Hypothalamus (tissue), 51 donors: ENCODE measurements at places on chromosomes 16 and 17.

DNA sequence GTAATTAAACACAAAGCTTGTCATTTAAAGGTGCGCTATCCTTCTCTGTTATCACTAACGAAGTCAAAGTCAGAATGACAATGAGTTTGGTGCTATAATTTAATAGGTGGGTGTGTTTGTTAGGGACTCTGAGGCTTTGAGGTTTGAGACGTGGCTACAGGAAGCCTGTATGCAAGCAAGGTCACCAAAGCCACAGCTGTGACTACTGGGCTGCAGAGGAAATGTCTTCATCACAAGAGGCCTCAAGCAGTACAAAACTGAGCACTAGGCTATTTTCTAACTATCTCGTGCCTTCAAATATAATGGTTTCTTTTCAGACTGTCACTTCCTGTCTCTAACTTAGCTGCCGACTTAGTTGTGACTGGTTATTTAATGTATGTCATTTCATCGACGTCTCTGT is 141.2 kb downstream of the AATF start:
- DNase-seq, result no peak

DNA sequence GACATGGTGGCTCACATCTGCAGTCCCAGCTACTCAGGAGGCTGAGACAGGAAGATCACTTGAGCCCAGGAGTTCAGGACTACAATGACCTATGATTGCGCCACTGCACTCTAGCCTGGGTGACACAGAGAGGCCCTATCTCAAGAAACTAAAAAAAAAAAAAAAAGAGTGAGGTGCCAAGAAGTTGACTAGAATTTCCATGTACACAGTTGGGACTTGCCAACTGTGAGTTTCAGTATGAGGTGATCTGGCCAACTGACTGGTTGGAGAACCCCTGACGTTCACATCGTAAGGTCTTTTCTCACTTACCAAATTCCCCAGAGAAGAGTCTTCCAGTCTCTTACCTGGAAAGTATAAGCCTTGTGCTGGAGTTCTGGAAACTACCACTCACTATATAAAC is 3.1 kb upstream of the MED11 start:
- no peak for DNase-seq

DNA sequence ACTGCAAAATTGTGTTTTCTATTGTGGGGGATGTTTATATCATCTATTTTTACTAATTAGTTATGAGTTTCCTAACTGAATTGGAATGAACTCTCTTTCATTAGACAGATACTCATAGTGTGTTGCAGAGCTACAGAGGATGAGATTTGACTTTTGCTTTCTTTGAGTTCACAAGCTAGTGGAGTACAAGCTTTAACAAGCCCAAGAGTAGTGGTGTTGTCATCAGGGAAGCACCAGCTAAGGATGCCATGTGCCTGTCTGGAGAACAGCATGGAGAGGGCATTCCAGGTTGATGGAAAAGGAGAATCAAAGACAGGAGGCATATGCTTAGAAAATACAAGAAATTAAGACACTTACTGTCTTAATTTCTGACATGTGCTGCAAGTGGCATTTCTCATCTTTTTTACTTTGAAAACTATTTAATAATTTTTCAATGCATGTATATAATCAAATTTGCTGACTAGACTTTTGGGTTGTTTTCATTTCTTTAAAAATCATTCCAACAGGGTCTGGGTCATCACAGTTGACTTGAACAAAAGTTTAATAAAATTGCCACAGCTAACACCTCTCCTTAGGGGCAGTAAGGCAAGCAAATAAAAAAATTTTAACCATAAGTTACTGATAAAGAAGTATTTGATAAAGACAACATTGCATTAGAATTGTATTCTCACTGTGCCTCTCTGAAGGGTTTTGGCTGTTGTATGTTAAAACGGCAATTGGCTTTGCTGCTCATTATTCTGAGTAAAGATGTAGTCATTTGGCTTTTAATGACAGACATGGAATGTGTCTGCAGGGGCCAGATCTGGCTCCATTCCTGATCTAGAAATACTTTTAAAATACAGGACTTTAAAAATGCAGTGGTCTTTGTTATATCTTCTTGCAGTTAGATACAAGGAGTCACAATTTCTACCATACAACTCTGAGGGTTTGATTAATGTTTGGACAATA is 323.7 kb upstream of the CDH11 start:
- no peak for DNase-seq

- no peak for DNase-seq
Observed at GRCh38 chr17:14107889-14108288, 38.6 kb downstream of the COX10 start.

DNA sequence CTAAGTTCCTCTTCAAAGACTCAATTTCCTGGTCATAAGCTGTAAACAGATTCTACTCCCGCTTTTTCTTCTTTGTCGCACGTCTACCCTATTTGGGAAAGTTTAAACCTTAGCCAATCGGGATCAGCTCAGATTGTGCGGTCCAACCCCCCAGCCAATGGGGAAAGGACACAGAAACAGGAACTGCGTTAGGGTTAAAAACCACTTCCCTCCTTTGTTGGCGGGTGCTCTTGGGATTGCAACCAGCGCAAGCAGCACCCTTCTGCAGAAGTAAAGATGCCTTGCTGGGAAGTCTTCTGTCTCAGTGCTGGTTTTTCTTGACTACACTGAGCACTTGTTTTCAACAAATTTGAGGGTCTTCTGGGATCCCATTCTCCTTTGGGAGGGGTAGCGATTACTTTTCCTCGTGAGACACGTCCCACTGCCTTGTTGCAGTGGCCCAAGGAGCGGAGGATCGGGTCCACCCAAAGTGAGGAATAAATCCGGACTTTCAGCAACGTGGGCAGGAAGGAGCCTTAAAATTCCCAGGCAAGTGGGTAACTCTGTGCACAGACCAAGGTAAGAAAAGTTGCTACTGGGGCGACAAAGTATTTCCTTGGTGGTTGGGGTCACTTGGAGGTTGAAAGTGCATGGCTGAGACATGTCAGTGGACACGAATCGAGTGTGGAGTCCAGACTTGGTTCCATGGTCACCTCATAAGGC is 1.0 kb upstream of the YPEL3 start:
- no peak for DNase-seq

- DNase-seq, result no peak
Observed at GRCh38 chr17:80778716-80779115, 212.9 kb upstream of the CHMP6 start.

GRCh38 chr17:76381633-76382350 is 2.6 kb upstream of the SPHK1 start:
- no peak for DNase-seq
